ENCODE measurements at places on chromosomes 5 and 9. TPM values are rescaled to one million over a fixed set of nuclear protein-coding genes. Genes with fewer than 3 reads are reported as not detected.
A peak's percentile ranks its signal among the peaks of the same experiment; 100 is the strongest.

- DNase-seq = no peak
Measured at GRCh38 chr9:15485836-15486666, 24.7 kb downstream of the PSIP1 start.

DNA sequence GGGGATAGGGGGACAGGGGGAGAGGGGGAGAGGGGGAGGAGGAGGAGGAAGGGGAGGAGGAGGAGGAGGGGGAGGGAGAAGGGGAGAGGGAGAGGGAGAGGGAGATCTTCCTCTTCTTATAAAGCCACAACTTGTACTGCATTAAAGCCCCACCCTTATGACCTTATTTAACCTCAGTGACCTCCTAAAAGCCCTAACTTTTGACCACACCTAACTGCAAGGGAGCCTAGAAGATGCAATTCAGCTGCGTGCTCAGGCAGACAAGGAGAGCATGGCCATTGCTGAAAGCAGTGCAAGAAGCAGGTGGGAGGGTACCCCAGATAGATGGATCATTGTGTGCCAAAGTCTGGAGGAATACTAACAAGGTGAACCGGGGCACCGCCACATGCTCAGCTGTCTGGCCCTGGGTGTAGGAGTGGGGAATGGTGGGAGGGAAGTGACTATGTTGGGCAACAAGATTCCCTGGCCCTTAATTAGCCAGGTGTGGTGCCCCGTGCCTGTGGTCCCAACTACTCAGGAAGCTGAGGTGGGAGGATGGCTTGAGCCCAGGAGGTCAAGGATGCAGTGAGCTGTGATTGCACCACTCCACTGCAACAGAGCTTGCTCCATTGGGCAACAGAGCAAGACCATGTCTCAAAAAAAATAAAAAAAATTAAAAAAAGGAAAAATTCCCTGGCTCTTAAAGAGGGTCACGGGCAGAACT is 125.4 kb upstream of the BOD1 start:
- no peak for DNase-seq

- no peak for DNase-seq
Measured at GRCh38 chr5:102722931-102723330, 32.2 kb upstream of the PAM start.

DNA sequence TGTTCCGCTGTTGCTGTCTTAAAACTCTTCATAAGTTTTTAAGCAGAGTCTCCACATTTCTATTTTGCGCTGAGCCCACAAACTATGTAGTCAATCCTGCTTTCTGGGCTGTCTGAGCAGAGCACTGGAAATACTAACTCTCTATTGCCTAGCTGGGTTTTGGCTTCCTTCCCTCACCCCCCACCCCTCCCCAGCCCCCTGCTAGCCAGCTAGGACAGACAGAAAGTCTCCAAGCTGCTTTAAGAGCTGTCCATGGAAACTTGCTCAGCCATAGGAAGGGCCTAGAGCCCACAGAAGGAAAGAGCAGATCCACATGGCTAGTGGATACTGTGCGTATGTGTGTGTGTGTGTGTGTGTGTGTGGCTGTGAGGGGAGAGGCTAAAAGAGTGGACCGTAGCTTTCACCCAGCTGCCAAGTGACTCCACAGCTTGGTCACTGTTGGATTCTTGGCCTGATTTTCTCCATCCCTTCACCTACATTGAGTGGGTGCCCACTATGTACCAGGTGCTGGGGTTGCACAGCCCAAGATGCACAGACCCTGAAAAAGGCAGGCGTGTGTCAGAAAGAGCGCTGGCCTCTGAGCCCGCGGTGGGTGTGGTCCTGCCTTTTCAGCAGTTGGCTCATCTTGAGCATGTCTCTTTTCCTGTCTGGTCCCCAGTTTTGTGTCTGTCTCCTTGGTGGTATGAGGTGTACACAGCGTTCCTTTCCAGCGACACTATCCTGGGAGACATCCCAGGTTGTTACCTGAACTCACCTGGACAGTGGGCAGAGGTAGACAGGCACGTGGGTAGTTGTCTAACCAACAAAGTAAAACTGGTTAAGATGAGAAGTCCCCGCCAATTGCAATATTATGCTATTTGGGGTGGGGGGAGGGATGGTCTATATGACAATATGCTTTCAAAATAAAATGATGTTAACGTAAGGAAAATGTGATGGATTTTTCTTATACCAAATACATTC is 5.4 kb upstream of the NKX2-5 start:
- no peak for DNase-seq

DNA sequence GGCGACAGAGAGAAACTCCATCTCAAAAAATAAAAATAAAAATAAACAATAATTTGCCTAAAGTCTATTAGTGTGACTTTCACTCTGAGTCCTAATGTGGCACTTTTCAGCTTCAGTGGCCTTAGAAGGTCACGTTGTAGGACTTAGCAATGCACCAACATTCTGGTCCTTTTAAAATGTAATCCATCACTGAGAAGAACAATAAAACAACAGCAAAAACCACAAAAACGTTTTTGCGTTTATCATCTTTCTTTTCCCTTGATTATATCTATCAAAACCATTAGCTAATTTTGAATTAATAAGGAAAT is 190.1 kb upstream of the ZNF608 start:
- DNase-seq = no peak

GRCh38 chr5:154732212-154732611 is 23.0 kb upstream of the LARP1 start:
- no peak for DNase-seq

- no peak for DNase-seq
Measured at GRCh38 chr9:126720036-126720435, 84.8 kb upstream of the ZBTB43 start.

GRCh38 chr5:86626149-86626548 is 8.4 kb downstream of the COX7C start:
- no peak for DNase-seq

DNA sequence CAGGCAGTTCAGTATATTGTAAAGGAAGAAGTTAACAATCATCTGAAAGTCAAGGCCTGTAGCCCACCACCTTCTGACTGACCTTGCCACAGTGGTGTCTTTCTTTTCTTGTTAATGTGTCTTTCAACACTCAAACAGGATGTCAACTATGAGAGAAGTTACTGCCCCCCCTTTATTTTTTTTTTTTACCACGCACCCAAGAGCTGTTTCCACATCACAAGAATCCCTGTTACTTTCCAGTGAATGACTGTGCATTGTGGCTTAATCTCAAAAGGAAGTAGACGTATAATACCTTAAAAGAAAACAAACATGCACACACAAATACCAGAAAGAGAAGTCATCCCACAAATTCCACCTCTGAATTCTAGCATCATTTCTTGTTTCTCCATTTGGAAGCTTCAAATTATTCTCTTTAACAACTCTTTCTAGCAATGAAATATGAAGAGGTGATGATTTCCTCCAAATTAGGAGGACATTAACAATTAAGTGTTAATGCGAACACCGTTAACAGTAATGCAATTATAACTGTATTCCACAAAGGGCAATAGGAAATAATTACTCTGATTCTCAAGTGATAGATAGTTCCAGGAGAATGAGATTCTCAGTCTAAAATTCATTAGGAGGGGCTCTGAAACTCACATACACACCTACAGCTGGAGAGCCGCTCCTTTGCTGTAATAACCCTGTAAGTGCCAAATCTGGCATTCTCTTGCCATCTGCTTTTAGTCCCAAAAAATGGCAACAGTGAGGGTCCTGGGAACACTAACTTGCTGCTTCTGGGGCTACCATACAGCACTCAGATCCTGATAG is 201.0 kb downstream of the EFNA5 start:
- no peak for DNase-seq

GRCh38 chr5:139952574-139952973 is 90.5 kb downstream of the NRG2 start:
- peak; percentile 2 for DNase-seq

DNA sequence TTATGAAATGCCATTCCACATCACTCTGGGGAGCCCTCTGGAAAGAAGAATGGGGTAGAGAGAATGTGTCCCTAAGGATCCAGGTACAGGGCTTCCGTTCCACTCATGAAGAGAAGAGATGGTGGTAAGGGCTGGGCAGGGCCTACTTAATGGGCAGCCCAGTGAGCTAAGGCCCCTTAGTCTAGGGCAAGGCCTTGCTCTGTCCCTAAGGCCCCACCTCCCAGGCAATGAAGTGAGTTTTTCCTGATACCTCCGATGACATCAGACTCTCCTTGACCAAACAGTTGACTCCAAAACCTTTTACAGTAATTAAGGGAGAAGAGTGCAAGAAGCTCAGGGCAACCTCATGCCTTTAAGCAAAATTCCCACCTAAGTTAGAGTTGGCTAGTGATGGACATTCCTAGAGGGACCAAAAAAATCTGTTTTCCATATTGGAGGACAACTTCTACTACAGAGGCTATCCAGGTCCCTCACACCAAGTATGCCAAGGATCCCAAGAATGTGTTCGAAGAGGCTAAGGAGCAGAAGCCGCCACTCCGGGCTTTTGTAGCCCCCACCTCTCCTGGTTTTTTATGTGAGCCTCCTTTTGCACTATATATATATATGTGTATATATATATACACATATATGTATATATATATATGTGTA is 5.9 kb downstream of the KLF9 start:
- DNase-seq = no peak

GRCh38 chr9:108549184-108549583 is 306.6 kb downstream of the ACTL7B start:
- peak; percentile 34 for DNase-seq

- peak; percentile 10 for DNase-seq
Measured at GRCh38 chr9:134066913-134067851, 644 bp downstream of the BRD3 start.

DNA sequence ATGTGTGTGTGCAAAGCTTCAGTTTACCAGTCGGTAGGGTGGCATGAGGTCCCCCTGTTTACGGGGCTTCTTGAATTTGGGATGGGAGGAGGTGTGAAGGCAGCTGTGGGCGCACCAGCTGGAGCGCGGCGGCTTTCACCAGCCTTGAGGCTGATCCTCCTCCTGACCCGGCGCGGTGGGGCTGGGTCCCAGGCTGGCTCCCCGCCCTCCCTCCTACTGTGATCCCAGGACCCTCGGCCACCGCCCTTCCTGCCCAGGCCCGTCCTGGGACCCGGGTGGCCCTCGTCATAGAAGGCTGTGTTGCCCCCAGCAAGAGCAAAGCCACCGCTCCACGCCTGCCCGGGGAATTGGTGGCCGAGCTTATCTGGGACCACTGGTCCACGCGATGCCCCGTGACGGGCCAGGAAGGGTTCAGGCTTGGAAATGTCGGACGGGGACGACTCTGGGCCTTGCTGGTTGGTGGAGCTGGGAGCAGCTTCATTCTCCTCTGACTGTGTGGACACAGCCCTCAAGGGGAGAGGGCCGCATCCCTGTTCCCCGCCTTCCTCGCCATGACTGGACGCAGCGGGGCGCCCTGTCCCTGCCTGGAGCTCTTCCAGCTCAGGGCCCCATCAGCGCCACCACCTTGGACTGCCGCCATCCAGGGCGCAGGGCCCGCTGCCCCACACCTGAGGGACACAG is 271.1 kb upstream of the IRX1 start:
- DNase-seq = no peak

GRCh38 chr5:164721656-164722055 is 1216.2 kb downstream of the MAT2B start:
- no peak for DNase-seq

DNA sequence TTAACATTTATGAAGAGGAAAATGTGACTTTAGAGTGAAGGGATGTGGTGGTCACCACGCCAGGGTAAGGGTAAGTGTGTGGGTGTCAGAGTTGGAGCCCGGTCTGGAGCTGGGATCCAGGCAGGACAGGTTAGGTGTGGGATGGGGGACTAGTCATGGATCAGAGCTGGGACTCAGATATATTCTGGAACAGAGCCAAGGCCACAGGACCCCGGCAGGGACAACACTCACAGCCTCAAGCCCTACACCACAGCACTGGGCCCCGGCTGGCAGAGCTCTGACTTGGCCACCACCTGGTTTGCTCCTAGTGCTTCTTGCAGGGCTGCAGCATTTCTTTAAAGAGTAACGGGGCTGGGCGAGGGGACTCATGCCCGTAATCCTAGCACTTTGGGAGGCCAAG is 47.4 kb downstream of the C5orf15 start:
- no peak for DNase-seq

GRCh38 chr5:74619308-74619707 is 21.2 kb downstream of the ENC1 start:
- DNase-seq = no peak

GRCh38 chr5:177300951-177301350 is 2.6 kb downstream of the RAB24 start:
- no peak for DNase-seq

- DNase-seq = peak; percentile 12
Measured at GRCh38 chr5:57841676-57842363, 359.2 kb upstream of the ACTBL2 start.

DNA sequence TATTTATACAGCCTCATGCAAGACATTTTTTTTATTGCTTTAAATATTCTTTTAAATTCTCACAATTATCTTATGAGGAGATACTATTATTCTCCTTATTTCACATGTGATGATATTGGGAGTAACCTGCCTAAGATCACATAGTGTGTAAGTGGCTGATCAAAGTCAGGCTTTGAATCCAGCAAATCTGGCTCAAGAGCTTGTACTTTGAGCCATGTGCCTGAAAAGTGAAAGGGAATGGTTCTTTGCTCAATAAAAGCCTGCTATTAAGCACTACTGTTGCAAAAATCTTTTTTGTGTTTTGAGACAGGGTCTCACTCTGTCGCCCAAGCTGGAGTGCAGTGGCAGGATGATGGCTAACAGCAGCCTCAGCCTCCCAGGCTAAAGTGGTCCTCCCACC is 35.1 kb downstream of the PWWP2A start:
- DNase-seq = no peak

DNA sequence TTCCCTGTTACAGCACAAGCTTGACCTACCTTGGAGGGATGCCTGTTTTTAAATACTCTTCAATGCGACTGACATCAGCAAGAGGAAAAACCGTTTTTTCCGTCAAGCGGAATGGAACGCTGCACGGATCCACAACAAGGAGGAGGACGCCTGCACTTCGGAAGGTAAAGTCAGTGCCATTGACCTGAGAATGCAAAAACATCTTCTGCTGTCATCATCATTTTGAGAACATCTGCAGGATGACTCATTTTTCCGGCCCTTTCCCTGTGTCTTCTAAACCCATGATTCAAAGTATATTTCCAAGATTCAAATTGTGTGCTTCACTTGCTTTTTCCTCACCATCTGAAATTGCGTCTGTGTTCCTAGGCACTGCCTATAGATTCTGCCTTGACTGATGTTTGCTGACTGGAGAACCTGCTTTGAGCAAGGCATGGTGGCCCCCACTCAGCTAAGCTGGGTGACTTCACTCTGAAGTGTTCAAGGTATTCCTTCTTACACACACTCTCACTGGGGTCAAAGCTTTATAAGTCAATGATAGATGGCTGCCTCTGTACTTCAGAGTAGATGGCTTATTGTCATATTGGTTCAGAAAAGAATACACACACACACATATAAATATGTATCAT is 78.1 kb downstream of the CEMIP2 start:
- no peak for DNase-seq

SLC4A9 gene
- total RNA-seq = 0.86 TPM

TMOD1 gene
- 11.4 TPM for total RNA-seq

SPTLC1 gene
- total RNA-seq = 65.1 TPM

SELENOP gene
- 510 TPM for total RNA-seq

FAM163B gene
- total RNA-seq = 0.81 TPM

LVRN gene
- 0.43 TPM for total RNA-seq

C9orf78 gene
- total RNA-seq = 53.6 TPM

MCTP1 gene
- 9.9 TPM for total RNA-seq

ZER1 gene
- 52.2 TPM for total RNA-seq

SLC36A3 gene
- total RNA-seq = not detected

ANP32B gene
- total RNA-seq = 90.5 TPM

MED10 gene
- total RNA-seq = 27.7 TPM

DTWD2 gene
- total RNA-seq = 9.5 TPM

Measured in mucosa of gallbladder (tissue), 1 donor.